HFF-Myc (cell line): ENCODE measurements at places on chromosomes 1 and 21.

- no peak for DNase-seq
These were observed 45.8 kb downstream of the SIM2 start for GRCh38 chr21:36744560-36745231.

DNA sequence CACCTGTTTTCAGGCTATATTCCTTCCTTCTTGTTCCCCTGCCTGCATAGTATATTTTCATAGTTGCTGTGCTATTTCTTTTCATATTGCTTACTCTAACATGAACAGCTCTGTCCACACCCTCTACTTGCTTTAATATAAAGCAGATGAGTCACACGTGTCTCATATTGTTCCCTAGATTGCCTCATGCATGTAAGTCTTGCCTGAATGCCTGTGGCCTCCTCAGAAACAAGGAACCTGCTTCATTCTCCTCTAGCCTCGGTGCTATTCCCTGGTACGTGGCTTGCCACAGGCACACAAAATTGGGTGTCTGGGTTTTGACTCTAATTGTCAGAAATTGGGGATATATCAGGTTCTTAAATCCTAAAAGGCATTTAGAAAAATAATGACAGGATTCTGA, 16.5 kb upstream of the PKP1 start:
- DNase-seq, result peak; percentile 62

DNA sequence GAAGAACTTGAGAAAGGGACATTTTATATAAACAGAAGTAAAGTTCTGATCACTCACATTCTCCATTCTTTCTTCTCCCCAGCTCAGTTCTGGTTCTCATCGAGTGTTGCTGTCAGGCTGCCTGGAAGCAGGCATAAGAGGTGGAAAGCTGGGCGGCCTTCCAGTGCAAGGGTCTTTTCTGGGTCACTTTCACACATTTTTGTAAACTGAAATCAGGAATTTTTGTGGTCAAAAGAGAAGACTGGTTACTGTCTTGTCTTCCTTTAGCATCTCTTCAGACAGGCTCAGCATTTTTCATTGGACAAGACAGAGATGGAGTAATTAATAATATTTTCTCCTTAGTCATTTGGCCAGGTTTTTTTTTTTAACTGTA, 93.7 kb downstream of the CTH start:
- peak; percentile 29 for DNase-seq

- no peak for DNase-seq
These were observed 771.6 kb upstream of the CXADR start for GRCh38 chr21:16741141-16741665.
